ENCODE measurements at places on chromosomes 11 and 22.

DNA sequence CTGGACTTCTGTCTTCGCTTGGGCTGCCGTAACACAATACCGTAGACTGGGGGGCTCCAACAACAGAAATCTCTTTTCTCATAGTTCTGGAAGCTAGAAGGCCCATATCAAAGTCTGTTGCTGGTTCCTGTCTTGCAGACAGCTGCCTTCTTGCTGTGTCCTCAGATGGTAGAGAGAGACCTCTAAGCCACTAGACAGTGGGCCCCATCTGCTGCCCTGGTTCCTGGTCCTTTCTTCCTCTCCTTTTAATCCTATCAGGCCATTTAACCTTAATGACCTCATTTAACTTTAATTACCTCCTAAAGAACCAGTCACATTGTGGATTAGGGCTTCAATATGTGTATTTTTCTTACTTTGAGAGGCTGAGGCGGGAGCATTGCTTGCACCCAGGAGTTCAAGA is 9.4 kb downstream of the CEP164 start:
- no peaks in the 10 kb centered on the region for H3K4me1 ChIP-seq
- no peak overlapping the region for H3K4me3 ChIP-seq
- H3K27ac ChIP-seq, result no peak overlapping the region
- H3K27me3 ChIP-seq, result no peaks in the 10 kb centered on the region
- no peaks in the 10 kb centered on the region for H3K36me3 ChIP-seq
- no peak for DNase-seq

DNA sequence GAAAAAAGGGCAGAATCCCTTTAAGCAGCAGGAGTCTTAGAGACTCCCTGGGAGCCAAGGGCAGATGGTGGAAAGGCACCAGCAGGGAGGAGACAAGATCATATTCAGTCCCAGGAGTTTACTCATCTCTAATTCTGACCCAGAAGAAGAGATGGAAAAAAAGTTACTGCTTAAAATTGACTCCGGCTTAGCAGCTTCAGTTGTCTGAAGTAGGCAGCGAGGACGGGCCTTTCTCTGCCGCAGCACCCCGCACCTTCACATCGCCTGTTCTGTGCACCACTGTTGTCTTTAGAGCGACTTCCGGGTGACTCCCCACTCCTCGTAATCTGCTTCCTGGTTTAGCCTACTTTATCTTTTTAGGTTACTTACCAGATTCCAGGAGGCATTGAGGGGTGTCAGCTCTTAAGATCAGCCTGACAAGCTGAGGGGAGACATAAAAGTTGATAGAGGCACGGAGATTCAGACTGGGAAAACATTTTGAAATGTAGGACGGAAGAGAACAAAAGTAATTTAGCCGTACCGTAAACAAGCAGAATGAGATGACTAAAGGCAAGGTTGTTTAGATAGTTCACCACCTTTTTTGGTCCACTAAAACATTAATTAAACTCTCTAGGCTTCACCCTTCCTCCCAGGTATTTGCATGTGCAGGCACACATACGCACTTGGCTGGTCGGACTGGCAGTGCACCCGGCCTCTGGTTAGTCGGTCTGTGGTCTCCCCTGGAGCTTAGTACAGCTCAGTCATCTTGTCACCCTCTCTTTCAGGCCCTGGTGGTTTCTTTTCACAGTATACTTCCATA is 74.3 kb downstream of the CECR2 start:
- DNase-seq, result no peak
- no peak overlapping the region for H3K4me3 ChIP-seq
- no peaks in the 10 kb centered on the region for H3K36me3 ChIP-seq

DNA sequence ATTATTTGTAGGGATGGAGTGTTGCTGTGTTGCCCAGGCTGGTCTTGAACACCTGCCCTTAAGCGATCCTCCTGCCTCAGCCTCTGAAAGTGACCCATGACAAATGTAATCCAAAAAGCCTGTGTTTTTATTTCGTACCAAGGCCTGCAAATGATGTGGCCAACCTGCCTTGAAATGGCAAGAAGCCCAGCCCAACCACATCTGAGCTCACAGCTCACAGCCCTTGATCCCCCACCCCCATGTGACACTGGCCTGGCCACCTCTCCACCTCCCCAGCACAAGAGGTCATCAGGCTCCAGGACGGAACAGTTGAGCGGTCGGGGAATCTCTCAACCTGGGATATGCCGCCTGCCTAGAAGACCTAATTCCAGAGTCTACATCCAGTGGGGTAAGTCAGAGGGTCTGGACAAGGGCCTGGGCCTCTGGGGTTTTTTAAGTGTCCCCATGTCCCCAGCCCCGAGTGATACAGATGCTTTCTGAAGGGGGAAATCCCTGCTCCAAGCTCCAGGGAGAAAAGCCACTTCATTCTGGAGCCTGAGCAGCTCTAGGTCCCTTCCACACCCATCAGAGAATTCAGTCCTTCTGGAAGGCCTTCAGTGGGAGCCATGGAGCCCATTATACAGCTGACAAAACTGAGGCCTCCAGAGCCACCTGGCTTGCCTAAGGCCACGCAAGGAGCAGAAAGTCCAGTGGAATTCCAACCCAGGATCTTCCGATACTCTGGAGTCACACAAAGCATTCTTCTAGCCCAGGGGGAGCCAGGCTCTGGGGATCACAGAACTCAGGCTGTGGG is 70.7 kb downstream of the MN1 start:
- H3K4me3 ChIP-seq, result no peak overlapping the region
- no peaks in the 10 kb centered on the region for H3K27me3 ChIP-seq
- no peaks in the 10 kb centered on the region for H3K36me3 ChIP-seq
- no peak overlapping the region for H3K27ac ChIP-seq
- peaks cover 4% of the 10 kb centered on the region for H3K4me1 ChIP-seq

DNA sequence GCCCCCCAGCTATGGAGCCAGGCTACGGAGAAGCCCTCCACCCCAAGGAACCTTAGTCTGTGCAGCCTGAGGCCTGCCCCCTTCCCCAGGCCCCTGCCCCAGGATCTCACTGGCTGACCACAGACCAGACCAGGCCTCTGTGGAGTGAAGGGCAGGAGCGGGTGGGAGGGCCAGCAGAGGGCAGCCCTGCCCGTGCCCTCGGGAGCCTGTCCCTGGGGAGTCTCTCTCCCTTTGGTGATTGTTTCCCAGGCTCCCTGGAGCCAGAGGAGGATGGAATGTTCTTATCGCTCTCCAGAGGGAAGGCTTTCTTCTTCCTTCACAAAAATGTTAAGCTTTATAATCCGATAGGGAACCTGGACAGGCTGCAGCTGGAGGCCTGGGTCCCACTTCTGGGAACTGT is 455.3 kb downstream of the SOX6 start:
- H3K36me3 ChIP-seq, result no peaks in the 10 kb centered on the region
- H3K27me3 ChIP-seq, result no peaks in the 10 kb centered on the region
- no peak for DNase-seq
- H3K27ac ChIP-seq, result no peak overlapping the region

- no peaks in the 10 kb centered on the region for H3K4me1 ChIP-seq
- DNase-seq, result no peak
- H3K27ac ChIP-seq, result no peak overlapping the region
- no peaks in the 10 kb centered on the region for H3K27me3 ChIP-seq
Measured at GRCh38 chr11:94089341-94089740, 39.3 kb upstream of the PANX1 start.
